ENCODE measurements at places on chromosomes 3 and 15.

DNA sequence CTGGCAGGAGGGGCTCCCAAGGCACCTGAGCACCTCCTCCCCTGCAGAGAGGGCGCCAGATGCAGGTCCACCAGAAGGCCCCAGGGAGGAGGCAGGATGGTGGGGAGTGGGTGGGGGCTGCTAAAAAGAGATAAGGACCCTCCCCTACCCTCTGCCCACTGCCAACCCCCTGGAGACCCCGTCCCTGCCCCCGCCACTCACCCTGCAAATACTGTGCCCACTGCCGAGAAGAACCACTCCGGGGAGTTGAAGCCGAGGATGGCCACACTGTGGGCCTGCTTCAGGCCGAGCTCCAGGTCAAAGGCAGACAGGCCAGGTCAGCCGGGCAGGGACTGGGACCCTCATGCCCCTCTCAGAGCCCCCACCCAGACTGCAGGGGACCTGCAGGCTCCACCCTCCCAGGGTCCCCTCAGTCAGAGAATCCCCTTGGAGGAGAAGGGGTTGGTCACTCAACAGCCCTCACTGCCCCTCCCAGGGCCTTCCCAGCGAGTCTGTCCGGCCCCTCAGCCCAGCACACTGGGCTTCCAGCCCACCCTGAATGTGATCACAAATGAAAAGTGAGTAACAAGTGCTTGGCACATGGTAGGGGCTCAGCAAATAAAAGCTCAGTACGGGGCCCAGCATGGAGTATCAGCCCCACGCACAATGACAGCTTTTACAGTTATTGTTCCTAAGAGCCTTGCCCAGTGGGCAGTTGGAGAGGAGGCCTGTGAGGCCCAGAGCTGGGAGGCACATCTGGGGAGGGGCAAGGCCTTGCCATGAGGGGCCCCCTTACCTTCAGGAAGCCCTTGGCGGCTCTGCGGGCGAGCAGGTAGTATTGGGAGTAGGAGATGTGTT lies 40.4 kb downstream of the ACSBG1 start:
- no peak for DNase-seq

DNA sequence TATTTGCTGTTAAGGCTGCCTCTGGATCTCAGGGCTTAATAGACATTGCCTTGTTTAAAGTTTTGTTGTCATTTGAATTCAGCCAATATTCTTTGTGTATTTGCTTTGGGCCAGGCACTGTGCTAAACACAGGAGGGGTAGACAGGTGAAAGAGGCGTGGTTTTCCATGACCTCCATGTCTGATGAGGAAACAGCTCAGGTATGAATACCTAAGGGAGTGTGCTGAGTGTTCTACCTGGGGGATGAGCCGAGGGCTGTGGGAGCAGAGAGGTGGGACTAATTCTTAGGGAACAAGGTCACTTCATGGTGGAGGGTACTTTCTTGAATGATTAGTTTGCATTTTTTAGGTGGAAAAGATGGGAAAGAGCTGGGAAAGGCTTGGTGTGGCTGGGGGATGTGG lies 108.2 kb downstream of the THSD4 start:
- no peak for DNase-seq

GRCh38 chr15:48785195-48785594 lies 25.7 kb downstream of the CEP152 start:
- DNase-seq: no peak

DNA sequence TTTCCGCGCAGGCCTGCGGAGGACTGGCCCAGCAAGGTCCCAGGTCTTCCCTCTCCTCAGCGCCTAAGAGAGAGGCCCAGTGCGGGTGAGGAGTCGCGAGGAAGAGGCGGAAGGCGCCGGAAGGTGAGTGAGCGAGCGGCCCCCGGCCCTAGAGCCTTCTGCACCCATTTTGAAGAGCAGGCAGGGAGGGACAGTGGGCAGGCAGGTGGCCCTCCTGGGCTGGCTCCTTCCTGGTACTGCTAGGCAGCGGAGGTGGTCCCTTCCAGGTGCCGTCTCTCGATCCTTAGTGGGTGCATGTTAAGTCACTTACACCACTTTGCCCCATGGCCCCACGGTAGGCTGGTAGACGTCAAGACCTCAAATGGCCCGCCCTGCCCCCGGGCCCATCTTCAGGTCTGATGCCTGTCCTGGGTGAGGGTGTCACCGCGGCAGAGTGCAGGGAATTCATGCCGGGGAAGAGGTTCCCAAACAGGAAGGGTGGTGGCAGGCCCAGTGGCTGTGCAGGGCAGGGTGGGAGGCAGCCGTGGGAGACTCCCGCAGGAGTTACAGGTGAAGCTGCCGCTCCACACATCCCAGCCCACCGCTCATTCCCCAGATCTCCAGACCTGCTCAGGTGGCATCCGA lies 14.4 kb downstream of the PAK6 start:
- DNase-seq: no peak

DNA sequence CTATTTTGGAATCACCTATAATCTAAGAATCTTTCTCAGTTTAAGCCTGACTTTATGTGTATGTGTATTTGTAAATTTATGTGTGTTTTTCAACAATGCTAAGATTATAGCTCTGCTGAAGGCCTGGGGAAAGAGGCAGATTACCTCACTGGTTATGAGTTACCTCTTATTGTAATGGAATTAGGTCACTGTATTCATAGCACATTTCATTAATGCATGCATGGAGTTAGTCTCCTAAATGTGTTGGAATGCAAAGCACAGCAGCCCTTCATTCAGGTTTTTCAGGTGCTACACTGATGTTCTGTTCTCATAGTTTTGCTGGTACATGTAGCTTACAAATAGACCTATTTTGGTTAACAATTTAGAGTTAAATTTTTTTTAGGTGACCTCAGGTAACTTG lies 9.5 kb downstream of the GPR87 start:
- no peak for DNase-seq

DNA sequence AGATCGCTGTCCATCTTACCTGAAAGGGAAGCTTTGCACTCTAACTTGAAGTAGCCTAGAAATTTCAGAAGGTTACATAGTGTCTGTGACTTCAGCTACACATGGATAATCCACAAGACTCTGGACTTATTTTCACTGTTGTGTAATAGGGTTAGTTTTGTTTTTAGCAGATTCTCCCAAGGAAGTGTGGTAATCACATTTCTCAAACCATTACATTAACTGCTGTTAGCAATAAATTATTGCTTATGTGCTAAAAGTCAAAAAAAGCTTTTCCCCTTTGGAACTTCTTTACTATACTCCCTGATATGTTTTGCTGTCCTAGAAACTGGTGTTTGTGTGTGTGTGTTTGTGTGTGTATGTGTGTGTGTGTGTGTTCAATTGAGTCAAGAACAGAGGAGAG lies 351.8 kb upstream of the TPRG1 start:
- DNase-seq: no peak
